Brain microvascular endothelial cell (primary cell): ENCODE measurements at places on chromosomes 6 and 20.

DNA sequence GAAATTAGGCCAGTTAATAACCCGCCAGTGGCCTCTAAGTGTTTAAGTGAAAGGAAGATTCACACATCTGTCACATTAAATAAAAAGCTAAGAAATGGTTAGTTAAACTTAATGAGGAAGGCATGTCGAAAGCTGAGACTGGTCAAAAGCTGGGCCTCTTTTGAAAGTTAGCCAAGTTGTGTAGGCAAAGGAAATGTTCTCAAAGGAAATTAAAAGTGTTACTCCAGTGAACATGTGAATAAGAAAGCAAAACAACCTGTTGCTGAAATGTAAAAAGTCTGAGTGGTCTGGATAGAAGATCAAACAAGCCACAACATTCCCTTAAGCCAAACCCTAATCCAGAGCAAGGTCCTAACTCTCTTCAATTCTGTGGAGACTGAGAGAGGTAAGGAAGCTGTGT, 10.9 kb upstream of the MTRF1L start:
- DNase-seq, result no peak

GRCh38 chr6:164720-165119, 127.6 kb upstream of the DUSP22 start:
- no peak for DNase-seq

DNA sequence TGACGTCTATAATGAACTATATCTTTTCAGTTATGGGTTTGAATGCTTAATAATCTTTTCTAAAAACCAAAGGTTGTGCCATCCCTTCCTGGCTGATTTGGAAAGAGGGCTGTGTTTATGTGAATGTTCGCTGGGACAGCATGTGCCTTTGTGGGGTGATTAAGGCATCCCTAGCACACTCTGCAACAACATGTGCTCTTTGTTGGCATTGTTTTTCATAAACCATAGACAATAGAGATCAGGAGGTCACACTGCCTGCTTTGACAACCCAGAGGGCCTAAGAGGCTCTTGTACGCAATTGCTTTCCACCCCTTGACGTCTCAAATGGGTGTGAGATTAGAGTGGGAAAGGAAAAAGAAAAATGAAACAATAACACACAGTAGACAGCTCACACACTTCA, 116.0 kb downstream of the LRRC1 start:
- no peak for DNase-seq

DNA sequence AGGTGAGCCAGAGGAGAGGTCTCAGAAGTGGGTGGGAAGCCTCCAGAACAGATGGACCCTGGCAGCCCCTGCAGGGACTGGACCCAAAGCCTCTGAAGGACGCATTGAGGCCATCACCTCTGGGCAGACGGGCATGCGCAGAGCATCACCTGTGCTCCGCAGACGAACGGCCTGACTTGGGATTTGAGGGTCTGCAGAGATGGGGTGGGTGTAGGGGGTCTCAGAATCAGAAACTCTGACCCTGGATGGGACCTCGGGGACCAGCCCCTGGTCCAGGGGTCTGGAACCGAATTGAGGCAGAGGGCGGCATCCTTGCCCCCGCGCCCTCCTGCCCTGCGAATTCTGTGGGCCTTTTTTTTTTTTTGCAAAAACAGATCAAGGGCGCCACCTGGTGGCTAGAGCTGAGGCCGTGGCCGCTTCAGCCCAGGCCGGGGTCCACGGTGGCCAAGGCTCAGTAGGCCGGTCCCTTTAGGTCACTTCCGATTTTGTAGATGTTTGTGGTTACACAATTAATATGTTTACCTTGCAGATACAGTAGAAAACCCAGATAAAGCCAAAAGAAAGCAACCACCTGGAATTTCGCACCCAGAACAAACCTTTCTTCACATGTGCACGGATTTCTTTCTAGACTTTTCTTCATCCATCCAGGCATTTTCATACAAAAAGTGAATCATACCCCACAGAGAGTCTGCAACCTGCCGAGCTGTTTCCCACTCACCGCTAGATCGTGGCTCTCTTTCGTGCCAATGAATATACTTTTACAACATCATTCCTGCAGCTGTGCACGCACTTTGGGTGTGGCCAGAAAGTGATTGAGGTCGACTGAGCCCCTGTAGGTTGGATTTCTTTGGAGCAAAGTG, 25.9 kb downstream of the ZBP1 start:
- DNase-seq, result no peak

DNA sequence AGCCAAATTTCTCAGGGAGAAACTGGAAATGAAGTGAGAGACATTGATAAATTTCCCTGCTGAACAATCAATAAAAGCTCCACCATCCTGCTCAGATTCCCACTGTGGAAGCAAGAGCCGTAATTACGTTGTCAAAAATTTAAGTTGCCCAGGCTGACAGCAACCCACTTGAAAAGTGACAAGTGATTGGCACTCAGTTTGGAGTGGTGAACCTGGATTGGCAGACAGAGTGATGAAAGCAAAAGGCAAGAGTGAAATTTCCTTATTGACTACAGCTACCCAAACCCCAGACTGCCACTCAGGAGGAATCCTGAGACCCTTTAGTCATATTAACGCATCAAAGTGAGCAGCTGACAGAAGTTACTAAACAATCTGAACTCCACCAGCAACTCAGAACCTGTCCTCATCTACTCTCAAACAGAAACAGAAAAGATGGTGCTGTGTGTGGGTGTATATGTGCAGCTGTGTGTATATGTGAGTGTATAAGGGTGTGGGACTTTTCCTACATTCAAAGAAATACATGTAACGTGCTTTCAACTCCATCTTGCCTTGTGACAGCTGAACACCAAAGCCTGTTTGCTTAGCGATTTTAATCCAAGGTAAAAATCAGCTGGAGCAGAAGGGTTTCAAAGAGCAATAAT, 157.4 kb downstream of the PKHD1 start:
- DNase-seq, result no peak

GRCh38 chr20:52805843-52806242, 166.3 kb upstream of the TSHZ2 start:
- no peak for DNase-seq
